Posterior vena cava (tissue), 2 donors: ENCODE measurements at places on chromosomes 3 and 15. TPM values are rescaled to one million over a fixed set of nuclear protein-coding genes. Genes with fewer than 3 reads are reported as not detected.

Gene ECE2
- not detected for total RNA-seq

Gene SLC38A3
- 0.37 TPM for total RNA-seq

Gene HIGD2B
- not detected for total RNA-seq

DNA sequence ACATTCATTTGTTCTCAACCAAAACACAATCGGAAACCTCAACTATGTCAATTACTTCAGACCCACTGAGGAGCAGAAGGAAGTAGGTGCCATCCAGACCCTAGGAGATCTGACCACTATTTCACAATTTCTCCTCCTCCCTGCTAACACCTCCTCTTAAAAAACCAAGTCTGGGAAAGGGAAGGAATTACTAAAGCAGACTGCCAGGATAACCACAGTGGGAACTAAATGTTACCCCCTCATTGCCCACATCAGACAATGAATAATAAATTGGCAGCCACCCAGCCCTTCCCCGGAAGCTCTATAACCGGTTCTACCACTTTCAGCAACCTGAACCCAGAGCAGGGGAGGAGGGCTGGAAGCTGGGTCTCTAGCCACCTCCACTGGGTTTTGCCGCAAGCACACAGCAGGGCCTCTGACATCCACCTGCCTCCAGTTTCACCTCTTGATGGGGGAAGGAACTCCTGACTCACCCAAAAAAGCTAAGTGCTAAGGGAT lies 17.6 kb downstream of the C15orf62 start:
- no peak for DNase-seq

Gene CELF6
- total RNA-seq: 0.76 TPM

DNA sequence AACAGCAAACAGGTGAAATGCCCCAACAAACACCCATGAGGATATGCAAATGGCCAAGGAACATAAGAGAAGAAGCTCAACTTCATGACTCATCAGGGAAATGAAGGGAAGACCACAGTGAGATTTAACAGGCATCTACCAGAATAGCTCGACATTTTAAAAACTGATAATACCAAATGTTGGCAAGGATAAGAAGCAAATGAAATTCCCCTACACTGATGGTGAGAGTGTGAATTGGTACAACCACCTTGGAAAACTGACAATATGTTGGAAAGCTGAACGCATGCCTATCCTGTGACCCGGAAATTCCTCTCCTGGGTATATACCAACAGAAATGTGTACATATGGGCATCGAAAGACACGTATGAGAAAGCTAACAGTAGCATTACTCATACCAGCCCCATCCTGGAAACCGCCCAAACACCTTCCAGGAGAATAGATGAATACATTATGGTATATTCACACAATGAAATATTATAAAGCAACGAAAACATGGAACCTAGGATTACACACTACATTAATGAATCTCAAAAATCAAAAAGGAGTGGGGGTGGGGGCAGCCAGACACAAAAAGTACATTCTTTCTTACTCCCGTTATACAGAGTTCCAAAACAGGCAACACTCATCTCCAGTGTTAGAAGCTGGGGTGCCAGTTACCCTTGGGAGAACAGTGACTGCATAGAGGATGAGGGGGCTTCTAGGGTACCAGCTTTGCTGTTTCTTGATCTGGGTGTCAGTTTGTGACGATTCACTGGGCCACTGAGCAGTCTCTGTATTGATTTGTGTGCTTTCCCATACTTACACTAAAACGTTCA lies 16.9 kb downstream of the RFTN1 start:
- DNase-seq: no peak

DNA sequence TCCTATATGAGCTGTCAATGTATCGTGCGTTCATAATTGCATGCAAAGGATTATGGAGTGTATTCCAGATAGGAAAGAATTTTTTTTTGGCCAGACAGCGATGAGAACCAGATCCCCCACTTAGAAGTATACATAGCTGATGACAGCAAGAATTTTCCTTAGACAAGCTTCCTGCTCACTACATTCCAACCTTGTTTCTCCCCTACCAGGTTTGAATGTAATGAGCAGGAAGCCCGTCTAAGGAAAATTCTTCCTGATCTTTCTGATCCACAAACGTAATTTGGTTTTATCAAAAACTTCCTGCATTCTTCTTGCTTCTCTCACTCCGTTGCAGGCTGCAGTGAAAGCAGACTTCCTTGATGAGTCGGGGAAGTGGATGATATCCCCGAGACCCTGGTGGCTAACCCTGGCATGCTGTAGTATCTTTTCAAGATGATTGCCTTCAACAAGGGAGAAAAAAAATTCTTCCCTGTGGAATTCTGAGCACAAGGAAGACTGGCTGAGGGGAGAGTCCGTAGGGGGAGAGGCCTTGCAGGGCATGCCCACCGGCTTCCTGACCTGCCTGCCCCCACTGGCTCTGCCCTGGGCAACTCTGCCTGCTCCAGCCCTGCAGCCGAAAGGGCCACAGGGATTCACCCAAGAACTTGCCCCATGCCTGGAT lies 243.1 kb downstream of the TLE3 start:
- DNase-seq: no peak

DNA sequence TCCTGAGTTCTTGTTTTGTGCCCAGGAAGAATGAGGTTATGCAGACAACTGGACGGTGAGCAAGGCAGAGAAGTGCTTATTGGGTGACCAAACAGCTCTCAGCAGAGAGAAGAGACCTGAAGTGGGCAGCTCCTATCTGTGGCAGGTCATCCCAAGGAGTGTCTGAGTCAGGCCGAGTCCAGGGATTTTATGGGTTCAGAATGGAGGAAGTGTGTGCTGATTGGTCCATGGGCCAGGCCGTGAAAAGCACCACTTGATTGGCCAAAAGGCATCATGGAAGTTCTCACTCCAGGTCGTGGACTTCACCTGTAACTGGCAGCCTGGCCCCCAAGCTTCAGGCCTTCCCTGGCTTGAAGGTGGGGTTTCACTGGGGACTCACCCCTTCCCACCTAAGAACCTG lies 74.5 kb downstream of the NR1D2 start:
- no peak for DNase-seq

Gene WDR53
- total RNA-seq: 10.3 TPM

- no peak for DNase-seq
These were observed 1.3 kb upstream of the LYSMD4 start for GRCh38 chr15:99734575-99734974.

Gene MAPKBP1
- total RNA-seq: 27.9 TPM

GRCh38 chr15:89167267-89168176 lies 53.9 kb downstream of the RLBP1 start:
- DNase-seq: no peak

Gene SAMMSON
- total RNA-seq: 0.33 TPM

Gene CA12
- total RNA-seq: 48.3 TPM

Gene NOP10
- 113 TPM for total RNA-seq

Gene RTP1
- total RNA-seq: not detected

Gene FRMD4B
- 34.9 TPM for total RNA-seq

- no peak for DNase-seq
These were observed 170.6 kb downstream of the MINAR1 start for GRCh38 chr15:79602731-79603130.

DNA sequence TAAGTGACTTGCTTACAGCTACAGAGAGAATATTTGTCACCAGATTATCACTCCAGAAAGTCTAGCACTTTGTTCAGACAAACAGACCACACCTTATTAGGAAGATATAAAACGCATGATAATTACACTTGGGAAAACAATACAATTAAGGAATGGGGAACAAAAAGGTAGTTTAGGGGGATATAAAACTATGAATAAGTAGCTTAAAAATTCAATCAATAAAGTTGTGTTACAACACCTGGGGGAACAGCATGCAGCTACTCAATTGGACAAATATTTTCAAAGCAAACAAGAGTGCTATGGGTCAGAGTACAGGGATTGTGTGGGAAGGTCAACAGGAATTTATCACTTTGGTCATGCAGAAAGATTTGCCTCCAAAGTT lies 15.1 kb downstream of the CLDN1 start:
- no peak for DNase-seq

DNA sequence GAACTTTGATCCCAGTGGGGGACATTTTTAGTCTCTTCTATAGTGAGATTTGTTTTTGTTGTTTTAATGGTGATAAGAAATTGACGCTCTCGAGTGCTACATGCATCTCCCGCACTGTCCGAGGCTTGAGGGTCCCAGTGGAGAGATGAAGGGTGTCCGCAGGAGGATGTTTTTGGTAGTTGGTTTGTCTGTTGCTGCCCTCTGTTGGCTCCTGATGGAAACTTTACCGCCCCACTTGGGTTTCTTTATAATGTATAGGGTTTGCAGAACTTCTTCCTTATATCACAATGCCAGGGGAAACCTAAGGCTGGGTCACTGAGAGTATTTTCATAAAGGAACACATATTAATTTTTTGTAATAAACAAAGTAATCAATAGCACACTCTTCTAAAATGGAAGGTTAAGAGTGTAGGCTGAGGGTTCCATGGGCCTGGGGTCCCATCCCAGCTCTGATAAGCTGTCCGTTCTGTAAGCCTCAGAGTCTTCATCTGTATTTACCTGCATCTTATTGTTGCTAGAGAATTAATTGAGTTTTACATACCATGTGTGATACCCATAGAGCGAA lies 185.3 kb upstream of the FEZF2 start:
- no peak for DNase-seq

DNA sequence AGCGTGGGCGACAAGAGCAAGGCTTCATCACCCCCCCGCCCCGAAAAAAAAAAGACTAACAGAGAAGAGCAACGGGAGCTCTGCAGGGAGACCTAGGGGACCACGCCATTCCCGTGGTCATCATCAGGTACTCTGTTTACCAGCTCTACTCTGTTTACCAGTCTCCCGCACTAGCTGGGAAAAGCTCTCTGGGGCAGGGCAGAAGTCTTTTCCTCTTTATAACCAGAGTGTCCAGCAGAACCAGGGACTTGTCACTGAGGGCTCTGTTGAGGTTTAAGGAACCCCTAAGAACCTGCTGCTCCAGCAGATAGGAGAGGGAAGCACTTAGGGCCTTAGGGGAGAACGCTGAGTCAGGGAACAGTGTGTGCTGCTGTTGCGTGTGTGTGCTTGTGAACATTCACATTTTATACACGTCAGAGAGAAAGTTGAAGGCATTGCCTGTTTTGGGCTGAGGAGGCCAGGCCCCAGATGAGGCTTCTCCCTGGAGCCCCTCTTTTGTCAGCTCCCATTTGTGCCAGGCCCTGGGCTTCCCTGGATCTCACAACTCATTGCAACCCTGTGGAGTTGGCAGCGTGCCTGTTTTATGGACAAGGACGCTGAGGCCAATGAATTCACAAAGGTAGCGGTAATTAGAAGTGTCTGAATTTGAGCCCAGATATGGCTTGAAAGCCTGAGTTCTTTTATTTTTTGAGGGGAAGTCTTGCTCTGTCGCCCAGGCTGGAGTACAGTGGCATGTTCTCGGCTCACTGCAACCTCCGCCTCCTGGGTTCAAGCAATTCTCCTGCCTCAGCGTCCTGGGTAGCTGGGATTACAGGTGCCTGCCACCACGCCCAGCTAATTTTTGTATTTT lies 24.2 kb upstream of the ERICH6 start:
- DNase-seq: no peak

DNA sequence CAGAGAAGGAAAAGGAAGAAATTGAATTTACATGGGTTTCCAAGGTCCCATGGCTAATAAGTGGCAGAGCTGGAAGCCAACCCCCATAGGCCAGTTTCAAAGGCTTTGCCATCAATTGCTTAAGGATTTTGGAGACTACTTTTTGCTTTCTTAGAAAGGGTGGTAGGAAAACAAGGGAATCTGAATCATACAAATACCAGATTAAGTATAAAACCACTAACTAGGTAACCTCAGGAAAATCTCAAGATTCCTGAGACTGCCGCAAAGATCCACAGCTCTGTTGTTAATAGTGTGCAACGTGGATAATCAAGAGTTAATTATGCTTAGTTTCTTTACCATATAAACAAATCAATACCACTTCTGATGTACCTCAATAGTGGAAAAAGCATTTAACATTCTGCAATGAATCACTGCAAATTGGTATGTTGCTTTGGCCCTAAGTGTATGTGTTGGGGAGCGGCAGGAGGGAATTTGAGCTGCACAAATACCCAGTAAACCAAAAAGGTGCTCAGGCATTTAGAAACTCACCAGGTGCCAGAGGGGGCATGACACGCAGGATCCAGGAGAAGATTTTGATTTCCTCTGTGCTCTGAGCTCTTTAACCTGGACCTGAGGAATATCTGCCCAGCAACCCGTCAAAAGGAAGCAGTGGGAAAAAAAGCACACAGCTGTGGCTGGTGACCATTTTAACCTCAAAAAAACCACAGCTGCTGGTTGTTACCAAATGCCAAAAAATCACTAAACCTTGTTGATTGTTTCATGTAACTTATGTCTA lies 22.0 kb downstream of the AADAC start:
- DNase-seq: no peak

DNA sequence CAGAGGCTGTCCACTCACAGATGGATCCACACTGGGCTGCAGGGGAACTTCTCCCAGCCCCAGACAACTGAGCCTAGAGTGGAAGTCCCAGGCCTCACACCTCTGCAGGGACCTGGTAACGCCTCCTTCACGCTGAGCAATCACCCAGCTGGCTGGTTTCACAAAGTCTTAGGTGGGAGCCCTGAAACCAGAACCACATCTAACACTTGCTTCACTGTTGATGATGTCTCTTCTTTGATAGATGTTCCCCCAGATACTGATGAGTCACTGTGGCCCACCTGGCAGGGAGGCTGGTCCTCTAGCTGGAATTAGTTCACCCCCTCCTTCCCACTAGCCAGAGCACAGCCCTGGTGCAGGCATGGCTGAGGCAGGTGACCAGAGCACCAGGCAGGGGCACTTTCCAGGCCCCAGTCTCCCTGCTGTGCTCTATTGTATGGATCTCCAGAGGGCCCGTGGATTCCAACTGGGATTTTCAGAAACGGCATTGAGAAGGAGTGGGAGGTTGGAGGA lies 33.5 kb downstream of the MYL3 start:
- no peak for DNase-seq

DNA sequence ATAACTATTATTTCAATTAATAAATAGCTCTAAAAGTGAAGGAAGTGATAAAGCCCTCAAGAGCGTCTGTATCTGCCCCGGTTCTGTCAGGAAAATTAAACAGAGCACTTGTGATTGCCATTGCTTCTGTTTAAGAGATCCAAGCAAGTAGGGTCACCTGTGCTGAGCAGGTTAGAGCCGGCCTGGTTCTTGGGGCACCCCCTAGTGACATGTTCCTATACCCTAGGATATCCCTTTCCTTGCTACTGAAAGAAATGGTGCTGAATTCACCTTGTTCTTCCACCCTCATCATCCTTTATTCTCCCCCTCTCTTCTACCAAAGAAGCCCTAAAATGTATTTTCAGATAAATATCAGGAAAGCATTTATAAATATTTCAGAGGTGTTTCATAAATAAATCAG lies 323.5 kb downstream of the RORA start:
- no peak for DNase-seq

DNA sequence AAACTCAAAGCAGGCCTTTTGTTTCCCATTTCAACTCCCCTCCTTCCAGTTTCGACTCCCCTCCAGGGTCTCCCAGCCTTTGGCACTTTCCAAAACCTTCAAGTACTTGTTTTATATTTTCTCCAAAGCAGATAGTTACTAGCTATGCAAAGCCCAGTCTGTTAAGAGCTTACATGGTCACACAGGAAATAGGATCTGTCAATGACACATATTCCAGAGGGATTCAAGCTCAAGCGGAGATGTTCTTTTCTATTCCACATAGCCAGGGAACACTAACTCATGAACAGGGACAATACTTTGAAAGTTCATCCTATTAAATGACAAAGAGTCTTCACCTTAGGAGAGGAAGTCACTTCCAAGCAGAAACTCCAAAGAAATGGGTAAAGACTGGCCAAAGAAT lies 18.6 kb downstream of the SUCLG2 start:
- no peak for DNase-seq

GRCh38 chr15:61743345-61743909 lies 316.8 kb downstream of the VPS13C start:
- DNase-seq: no peak

GRCh38 chr3:187714404-187714979 lies 12.1 kb upstream of the RTP2 start:
- DNase-seq: no peak

Gene SAMD7
- total RNA-seq: not detected

GRCh38 chr3:194675081-194675640 lies 3.2 kb upstream of the LSG1 start:
- DNase-seq: no peak
